ENCODE measurements at places on chromosomes 11 and 22.

DNA sequence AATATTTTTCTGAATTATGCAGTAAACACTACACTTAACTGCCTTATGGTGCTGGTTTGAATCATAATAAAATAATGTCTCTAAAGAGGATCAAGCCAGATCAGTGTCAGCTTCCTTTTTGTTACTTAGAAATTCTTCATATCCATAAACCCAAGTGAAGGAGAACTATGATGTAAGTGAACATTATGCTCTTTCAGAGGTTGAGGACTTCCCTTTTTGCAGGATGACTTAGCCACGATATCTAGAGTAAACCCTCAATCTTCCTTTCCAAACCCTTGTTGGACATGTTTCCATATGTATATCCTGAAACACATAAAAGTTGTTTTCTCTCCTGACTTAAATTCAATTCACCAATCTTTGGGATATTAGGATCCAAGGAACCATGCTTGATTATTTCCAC lies 19.1 kb downstream of the OR8D1 start:
- peak; percentile 72 for DNase-seq

GRCh38 chr11:84543367-84544159 lies 1083.6 kb downstream of the DLG2 start:
- DNase-seq = no peak

DNA sequence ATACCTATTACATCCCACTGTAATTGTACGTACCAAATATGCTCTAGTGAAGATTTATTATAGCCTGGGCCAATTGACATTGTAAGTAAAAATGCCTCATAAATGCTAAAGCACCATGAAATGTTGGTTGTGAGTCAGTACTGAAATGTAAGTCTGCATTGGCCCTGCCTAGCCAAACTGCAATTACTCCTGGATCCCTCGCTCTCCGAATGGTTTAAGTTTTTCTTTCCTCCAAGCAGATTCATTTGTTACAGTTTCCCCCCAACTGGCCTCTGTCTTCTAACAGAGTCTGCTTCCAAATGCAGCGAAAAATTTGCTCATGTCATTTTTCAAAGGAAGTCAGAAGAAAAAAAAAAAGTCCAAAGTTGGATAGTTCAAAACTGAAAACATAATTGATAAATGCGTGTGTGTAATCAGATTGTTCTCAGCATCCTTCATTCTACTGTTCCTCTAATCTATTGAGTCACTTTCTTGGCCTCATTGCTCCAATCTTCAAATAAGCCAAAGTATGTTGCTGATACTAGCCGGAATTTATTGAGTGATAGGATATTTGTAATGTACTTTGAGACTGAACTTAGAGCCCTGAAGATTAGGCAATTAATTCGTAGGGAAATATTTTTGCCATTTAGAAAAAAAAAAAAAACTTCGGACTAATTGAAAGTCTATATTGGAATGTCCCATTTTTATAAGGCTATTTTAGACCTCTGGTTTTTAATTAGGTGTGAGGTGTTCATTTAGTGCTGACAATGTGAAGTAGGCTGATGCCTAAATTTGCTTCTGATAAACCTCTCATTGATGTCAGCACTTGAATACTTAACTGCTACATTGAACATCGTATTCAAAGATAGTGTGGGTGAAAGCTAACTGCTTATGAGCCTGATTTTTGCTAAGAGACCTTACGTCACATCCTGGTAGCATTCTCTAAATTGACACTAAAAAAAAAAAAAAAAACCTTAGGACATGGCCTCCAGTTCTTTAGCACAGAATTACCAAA lies 93.4 kb downstream of the WT1 start:
- DNase-seq = no peak

- DNase-seq = peak; percentile 1
Measured at GRCh38 chr22:29702931-29703501, 16.8 kb upstream of the CABP7 start.

- no peak for DNase-seq
Measured at GRCh38 chr11:76086743-76087635, 119.3 kb downstream of the WNT11 start.

- DNase-seq = no peak
Measured at GRCh38 chr11:35845860-35846259, 98.0 kb upstream of the LDLRAD3 start.

- no peak for DNase-seq
Measured at GRCh38 chr11:100774132-100774531, 87.0 kb downstream of the ARHGAP42 start.

- no peak for DNase-seq
Measured at GRCh38 chr22:21446128-21446826, 20.9 kb upstream of the TMEM191C start.

GRCh38 chr11:103584021-103584420 lies 452.4 kb upstream of the DDI1 start:
- no peak for DNase-seq

- no peak for DNase-seq
Measured at GRCh38 chr11:90134478-90135003, at the start of gene NAALAD2. Gene NAALAD2 (plus strand): TSS chr11:90134663. CDS start chr11:90134759, 96 bp downstream.

GRCh38 chr11:503179-503981 lies 3.7 kb downstream of the RNH1 start:
- DNase-seq = peak; percentile 95

DNA sequence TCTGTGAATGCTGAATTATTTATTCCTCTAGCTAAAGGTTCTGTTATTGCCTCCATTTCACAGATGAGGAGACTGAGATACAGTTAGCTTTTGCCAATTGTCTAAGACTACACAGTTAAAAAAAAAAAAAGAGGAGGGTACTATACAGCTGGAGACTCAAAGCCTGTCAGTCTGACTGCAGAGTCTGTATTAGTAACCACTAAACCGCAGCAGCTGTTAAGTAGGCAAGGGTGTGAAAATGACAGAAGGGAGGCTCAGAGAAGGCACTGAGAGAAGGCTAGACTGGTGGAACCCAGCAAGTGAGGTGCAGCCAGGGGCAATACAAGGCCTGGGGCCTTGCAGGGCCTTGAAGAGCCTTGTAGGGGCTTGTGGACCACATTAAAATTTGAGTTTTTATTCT lies 181.2 kb downstream of the CSNK2A3 start:
- DNase-seq = no peak

DNA sequence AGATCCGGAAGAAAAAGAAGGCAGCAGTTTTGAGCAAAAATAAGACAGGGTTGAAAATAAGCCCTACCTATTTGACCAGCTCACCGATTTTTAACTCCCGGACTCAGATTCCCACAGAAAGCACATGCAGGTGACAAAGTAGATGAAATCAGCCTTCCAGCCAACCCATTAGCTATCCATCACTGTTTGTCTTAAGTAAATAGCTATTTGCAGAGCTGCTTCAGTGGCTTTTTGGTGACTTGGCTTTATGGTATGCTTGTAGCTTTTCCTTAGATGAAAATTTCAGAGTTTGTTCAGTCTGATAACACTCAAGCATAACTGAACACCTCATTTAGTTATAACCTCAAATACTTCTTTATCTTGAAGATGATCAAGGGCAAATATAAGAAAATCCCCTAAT lies 192.6 kb downstream of the HIPK3 start:
- no peak for DNase-seq

- no peak for DNase-seq
Measured at GRCh38 chr22:39627208-39627607, 56.7 kb downstream of the CACNA1I start.

DNA sequence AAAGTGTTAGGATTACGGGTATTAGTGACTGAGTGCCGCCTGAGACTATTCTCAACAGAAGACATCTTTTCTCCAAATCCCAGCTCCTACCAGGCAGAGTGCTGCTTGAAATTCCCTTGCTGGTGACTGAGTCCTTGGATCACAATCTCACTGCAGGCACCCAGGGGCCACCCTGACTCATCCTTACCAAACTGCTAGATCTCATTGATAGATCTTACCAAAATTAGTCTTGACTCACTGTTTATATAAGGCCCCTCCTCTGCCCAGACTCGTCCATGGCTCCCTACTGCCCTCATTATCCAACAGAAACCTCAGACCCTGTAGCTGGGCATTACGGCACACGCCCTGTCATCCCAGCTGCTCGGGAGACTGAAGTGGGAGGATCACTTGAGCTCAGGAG lies 14.7 kb downstream of the TBC1D10A start:
- DNase-seq = no peak

DNA sequence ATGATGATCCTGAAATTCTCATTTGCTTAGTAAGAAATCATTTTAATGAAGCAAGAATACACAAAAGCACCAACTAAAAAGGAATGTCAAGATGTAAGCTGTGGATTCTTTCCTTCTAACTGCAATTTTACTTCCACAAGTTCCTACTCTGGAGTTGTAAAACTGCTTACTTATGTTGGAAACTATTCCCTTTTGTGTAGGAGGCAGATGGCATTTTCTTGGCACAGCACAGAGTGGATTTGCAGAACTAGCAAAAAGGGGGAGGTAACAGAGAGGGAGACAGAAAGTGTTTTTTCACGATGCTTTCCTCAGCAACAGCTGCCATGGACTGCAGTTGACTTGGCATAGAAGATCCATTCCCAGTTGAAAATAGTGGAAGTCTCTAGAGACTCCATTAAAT lies 1112.0 kb upstream of the RAG2 start:
- no peak for DNase-seq

DNA sequence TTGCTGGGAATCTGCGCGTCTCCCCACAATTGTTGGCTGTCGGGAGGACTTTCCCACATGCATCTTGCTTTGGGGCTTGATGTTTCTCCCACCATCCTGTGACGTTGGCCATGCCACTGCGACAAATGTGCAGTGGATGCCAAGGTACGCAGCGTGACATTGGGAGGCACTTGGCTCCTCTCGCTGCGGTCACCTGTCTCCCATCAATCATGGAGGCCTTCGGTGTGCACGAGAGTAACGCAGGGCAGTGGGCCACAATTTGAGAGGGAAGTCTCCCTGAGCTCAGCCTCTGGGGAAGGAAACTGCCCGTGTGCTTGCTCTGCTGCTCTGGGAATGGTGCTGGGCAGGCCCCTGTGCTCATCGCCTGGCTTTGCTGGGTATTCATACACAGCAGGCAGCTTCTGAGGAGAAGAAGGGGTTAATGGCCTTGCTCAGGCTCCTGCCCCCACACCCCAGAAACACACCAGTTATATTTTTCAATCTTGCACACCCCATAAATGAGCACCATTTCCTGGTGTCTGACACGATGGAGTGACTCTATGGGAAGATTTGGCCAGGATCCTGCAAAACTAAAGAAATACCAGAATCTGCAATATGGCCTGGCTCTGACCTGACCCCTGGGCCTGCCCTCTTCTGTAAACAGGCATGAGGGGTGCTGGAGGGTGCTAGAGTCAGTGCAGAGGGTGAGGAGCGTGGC lies 153.5 kb downstream of the ADAMTS15 start:
- DNase-seq = no peak

- peak; percentile 10 for DNase-seq
Measured at GRCh38 chr22:41201141-41201540, 4.0 kb upstream of the L3MBTL2 start.

GRCh38 chr11:73983741-73984538 lies 1.3 kb upstream of the UCP2 start:
- DNase-seq = peak; percentile 27

DNA sequence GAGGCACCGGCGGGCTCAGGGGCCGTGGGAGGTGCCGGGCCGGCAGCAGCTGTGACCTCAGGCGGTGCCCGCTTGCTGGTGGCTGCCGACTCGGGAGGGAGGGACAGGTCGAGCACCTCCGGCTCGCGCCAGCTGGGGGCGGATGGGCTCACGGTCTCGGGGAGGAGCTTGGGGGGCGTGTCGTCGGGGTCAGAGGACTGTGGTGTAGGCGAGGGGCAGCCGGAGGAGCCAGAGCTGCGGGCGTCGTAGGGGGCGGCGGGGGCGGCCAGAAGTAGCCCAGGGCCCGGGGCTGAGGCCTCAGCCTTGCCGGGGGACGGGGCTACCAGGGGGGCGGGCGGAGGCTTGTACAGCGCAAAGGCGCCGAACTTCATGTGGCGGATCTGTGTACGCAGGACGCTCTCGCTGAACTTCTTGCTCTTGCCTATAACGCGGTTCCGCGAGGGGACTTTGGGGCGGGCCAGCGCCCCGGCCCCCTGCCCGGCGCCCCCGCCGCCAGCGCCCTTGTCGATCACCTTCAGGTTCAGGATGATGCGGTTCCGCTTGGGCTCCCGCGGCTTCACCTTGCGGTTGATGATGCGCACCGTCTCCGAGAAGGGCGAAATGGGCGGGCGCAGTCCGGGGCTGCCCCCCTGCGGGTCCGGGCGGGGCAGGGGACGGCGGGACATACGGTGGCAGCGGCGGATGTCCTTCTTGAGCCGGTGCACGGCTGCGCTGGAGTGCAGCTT lies 5.5 kb downstream of the CBX6 start:
- no peak for DNase-seq

DNA sequence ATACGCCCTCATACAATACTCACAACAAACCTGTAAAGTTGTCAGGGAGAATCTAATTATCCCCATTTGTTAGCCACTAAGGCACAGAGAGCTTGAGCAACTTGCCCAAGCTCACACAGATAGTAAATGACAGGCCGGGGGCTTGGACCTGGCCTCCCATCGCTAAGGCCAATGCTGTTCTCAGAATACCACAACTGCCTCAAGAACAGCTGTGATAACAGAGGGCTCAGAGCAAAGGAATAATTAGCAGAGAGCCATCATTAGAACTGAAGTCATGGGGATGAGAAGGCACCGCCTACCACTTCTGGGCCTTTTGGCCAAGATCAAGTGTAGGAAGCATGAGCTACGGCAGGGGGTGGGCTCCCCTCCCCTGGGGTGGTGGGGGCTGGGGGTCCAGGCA lies 98.6 kb downstream of the FEZ1 start:
- no peak for DNase-seq

DNA sequence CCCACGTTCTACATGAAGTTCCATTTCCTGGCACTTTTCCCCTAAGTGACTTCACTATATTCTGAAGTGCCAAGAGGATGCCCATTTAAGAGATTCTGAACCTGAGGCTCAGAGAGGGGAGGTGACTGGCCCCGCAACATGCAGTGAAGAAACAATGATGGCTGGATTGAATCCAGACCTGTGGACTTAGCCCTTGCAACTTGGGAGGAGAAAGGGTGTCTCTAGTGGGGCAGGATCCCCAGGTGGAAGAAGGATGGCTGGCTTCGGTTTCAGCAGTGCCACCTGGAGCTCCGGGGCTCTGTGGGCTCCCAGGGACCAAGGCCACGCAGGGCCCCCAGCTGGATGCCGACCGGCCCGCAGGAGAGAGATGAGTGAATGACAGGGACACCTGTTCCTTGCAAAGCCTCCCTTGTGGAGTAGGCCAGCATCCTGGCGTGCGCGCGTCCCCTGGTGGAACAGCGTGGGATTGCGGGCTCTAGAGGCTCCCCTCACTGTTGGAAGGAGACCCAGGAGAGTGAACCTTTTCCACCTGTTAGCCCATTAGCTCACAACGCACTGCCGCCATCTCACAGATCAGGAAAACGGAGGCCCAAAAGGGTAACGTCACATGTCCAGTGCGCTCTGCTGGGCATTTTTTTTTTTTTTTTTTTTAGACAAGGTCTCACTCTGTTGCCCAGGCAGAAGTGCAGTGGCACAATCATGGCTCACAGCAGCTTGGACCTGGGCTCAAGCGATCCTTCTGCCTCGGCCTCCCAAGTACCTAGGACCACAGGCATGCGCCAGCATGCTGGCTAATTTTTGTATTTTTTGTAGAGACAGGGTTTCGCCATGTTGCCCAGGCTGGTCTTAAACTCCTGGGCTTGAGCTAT lies 104.7 kb downstream of the KIAA1671 start:
- peak; percentile 54 for DNase-seq

- DNase-seq = no peak
Measured at GRCh38 chr11:10352921-10353550, 48.2 kb downstream of the ADM start.

- no peak for DNase-seq
Measured at GRCh38 chr11:2587132-2587930, 112.5 kb downstream of the KCNQ1OT1 start.

- DNase-seq = no peak
Measured at GRCh38 chr11:8018484-8019313, 31.6 kb downstream of the EIF3F start.

- DNase-seq = peak; percentile 15
Measured at GRCh38 chr11:27358296-27358695, 4.7 kb downstream of the CCDC34 start.

GRCh38 chr11:72777755-72778278 lies 16.0 kb downstream of the STARD10 start:
- no peak for DNase-seq
